Panc1 (cell line): ENCODE measurements at places on chromosomes 16 and 17. TPM values are rescaled to one million over a fixed set of nuclear protein-coding genes. Genes with fewer than 3 reads are reported as not detected.

ADAP2 gene
- total RNA-seq, result 2.4 TPM

BAIAP3 gene
- 9.4 TPM for total RNA-seq

CAMKK1 gene
- 6.7 TPM for total RNA-seq

GRCh38 chr17:81473019-81473418, 39.6 kb downstream of the ACTG1 start:
- peaks cover 12% of the 10 kb centered on the region; the same call in 1 of the 2 replicates for H3K4me1 ChIP-seq
- H3K27ac ChIP-seq, result no peak overlapping the region
- H3K4me3 ChIP-seq, result no peak overlapping the region
- DNase-seq, result no peak
- H3K27me3 ChIP-seq, result no peaks in the 10 kb centered on the region

DNA sequence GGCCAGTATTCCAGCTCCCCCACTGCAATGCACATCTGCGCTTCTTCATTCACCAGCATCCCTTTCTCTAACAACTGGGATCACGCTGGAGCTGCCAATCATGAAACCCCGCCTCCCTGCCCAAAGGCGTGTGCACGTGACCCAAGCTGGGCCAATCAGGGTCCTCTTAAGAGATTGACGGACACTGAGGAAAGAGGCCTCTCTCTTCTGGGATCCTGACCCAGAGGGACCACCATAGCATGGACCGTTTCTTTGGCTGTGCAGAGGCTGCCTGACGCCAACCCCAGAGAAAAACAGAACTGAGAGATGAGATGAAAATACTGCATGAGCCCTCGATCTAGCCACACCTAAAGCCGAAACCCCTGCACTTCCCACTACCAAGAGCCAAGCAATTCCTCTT, 32.0 kb downstream of the COTL1 start:
- no peak for DNase-seq
- peaks cover 4% of the 10 kb centered on the region; the same call in 1 of the 2 replicates for H3K4me1 ChIP-seq
- H3K36me3 ChIP-seq, result no peaks in the 10 kb centered on the region
- no peak overlapping the region for H3K27ac ChIP-seq

DNA sequence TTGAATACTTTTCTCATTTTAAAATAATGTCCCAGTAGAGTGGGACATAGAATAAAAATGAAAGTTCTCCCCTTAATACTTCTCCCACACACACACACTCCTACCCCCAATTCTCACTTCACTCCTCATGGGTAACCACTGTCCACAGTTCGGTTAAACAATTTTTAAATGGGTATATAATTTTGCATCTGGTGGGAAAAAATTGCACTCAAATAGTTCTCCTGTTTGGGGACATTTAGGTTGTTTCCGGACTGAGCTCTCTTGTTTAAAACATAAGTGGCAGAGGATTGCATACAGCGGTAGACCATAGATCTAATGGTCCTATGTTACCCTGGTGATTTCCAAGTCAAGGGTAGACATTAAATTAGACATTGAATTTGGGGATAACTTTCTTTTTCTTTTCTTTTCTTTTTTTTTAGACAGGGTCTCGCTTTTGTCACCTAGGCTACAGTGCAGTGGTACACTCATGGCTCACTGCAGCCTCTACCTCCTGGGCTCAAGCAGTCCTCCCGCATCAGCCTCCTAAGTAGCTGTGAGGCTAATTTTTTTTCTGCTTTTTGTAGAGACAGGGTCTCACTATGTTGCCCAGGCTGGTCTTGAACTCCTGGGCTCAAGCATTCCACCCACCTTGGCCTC, 138.3 kb downstream of the SOCS1 start:
- no peaks in the 10 kb centered on the region for H3K4me1 ChIP-seq
- no peaks in the 10 kb centered on the region for H3K27me3 ChIP-seq
- no peak for DNase-seq
- H3K27ac ChIP-seq, result no peak overlapping the region
- no peak overlapping the region for H3K4me3 ChIP-seq

DNA sequence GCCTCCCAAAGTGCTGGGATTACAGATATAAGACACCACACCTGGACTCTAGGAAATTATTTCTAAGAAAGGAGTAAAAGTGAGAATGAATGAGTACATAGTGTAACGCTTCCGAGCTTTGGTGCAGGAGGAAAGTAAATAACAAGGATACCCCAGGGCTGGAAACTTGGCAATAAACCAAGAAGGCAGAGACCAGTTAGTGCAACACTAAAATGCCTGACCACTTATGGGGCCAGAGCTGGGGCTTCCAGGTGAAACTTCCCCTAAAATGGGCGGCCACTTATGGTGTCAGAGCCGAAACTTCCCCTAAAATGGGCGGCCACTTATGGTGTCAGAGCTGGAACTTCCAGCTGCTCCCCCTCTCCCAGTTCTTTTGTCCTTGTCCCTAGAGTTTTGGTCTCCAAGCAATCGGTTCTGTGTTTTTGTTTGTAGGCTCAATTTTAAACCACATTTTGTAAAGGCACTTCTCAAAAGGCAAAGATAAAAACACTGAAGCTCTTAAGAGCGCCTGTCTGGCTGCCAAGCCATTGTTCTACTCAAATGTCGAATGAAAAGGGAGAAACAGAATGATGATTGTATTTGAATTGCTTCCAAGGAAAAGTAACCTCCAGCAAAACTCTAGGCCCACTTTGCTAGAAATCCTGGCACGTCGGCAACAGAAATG, 63.9 kb downstream of the NXN start:
- DNase-seq, result no peak
- H3K4me1 ChIP-seq, result peaks cover 58% of the 10 kb centered on the region
- H3K36me3 ChIP-seq, result no peaks in the 10 kb centered on the region
- no peaks in the 10 kb centered on the region for H3K27me3 ChIP-seq

DNA sequence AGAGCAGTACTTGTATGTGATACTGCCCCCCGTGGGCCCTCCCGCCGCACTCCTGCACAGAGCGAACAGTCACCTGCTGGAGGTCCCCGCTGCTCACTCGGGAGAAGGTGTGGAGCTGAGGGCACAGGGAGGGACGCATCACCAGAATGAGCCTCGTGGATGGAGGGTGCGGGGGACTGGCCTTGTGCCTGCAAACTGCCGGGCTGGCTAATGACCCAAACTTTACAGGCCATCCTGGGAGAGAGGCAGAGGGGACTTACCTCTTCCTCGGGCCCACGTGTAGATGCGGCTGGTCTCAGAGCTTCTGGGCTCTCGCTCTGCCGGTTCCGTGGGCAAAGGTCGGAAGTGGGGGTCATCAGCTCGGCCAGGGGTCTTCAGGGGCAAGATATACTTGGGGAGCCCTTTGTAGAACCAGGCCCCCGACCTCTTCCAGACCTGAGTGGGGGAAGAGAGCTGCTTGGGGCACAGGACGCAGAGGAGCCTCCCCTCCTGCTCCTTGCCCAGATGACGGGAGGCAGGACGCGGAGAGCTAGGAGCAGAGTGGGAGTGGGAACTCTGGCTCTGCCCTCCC, 65.5 kb upstream of the DOC2B start:
- no peaks in the 10 kb centered on the region for H3K27me3 ChIP-seq
- no peak overlapping the region for H3K4me3 ChIP-seq
- H3K4me1 ChIP-seq, result no peaks in the 10 kb centered on the region
- H3K36me3 ChIP-seq, result no peaks in the 10 kb centered on the region
- H3K27ac ChIP-seq, result no peak overlapping the region

- no peaks in the 10 kb centered on the region for H3K27me3 ChIP-seq
- H3K4me1 ChIP-seq, result peaks cover 10% of the 10 kb centered on the region
- H3K4me3 ChIP-seq, result peak overlapping the region; percentile 59
- H3K27ac ChIP-seq, result no peak overlapping the region; the same call in 1 of the 2 replicates
- H3K36me3 ChIP-seq, result no peaks in the 10 kb centered on the region
These were observed 217.3 kb downstream of the NTN1 start for GRCh38 chr17:9238340-9239245.
